ENCODE measurements at places on chromosomes 3 and 15. TPM values are rescaled to one million over a fixed set of nuclear protein-coding genes. Genes with fewer than 3 reads are reported as not detected.

DNA sequence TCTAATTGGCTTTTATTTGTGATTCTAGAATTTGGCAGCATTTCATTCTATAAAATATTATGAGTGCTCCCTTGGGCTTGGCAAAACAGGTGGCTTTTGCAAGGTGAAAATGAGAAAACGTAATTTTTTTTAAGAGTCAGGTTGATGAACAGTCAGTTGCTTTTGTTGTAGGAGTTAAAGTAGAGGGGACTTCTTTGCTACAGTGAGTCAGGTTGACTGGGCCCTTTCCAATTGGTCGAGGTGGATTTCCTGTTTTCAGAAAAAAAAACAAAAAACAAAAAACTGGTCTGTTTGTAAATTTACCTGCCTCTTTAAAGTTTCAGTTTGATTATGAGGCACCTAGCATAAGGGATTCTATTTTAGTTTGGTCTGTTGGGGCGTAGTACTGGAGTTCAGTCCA lies 1469.4 kb upstream of the GBE1 start:
- DNase-seq: no peak

DNA sequence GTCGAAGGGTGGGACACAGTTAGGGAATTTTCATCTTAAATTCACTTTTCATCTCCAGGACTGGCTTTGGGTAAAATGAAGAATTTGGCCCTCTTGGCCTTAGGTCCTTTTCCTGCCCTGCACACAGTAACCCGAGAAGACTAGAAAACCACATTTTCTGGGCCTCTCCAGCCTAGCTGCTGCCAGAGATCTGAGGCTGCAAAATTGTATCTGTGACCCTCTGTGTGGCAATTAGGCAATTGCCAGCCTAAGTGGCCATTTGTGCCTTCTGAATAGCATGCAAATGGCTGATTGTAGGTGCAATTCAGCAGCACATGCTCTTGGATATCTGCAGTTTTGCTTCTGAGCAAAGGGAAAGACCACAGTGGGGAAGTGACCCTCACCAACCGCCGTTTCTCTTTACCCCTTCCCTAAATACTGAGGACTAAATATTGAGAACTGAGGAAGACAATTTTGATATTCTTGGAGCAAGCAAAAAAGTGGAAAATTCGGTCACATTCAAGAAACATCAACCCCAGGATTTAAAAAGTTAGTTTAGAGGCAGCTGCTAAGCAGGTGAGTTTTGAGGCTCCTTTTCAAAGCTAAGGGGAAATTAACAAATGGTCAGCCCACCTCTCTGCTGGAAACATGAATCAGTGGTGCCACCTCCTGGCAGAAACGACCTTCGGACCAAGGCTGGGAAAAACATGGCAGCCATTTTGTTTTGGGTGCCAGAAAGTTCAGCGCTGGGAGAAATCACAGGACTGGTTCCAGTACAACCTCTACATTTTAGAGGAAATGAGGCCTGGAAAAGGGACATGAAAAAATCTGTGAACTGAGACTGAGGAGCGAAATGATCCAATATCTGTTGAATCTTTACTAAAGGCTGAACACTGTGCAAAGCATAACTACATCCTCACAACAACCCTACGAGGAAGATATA lies 56.6 kb upstream of the PRTG start:
- DNase-seq: no peak

RARRES1 gene
- 3.6 TPM for polyA plus RNA-seq

DNA sequence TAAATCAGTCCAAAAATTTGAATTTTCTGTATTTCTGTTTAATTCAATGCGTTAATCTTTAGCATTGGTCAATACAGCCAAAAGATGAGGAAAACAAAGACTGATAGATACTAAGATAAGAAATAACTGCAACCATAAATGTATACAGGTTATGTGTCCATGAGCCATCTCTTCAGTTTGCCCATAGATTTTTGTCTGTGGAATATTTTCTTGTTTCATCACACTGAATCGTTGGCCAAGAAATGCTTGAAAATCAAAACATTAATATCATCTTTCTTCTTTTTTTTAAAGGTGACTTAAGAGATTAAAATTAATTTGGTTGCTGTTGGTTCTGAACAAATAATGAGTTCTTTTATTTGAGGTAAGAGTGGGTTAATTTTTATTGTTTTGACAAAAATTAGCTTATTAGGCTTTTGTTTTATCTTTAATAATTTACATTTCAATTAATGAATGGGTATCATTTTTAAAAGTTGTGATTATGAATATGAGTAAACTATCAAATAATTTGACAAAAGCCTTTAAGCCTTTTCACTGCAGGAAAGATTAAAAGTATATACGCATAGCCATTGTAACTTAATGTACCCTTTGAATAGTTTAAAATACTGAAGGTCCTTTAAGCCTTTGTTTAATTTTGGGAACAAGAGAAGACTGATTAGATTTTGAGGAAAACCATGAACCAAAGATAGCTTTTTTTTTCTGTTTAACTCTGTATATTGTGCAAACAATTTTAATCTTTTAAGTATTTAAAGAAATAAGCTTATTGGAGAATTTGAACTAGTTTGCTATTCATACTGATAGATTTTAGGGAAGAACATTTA lies 14.7 kb upstream of the CHD2 start:
- DNase-seq: no peak

IGSF10 gene
- polyA plus RNA-seq: 0.88 TPM

ATP13A3 gene
- 26.6 TPM for polyA plus RNA-seq

- DNase-seq: no peak
Measured at GRCh38 chr15:84598993-84599392, 1.8 kb upstream of the ZSCAN2 start.

DNA sequence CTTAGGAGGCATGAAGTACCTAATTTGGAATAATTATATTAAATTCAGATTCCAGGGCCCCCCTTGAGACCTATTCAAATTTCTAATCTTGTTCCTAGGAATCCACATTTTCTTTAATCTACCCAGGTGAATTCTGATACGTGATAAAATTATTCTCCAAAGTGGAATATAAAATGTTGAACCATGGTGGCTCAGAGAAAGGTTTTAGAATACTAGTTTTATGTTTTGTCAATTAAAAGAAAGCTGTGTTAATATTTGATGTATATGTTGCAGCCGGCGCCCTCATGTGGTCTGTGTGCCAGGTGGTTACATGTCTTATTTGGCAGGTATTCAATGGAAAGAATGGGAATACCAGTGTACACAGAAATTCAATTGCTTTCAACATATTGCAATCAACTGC lies 321.8 kb downstream of the FEZF2 start:
- DNase-seq: no peak

- DNase-seq: peak; percentile 60
Measured at GRCh38 chr3:89571707-89572106, 464.3 kb downstream of the EPHA3 start.

- DNase-seq: no peak
Measured at GRCh38 chr15:74636984-74637383, 21.3 kb downstream of the CLK3 start.

ATP2B2 gene
- 0.08 TPM for polyA plus RNA-seq

Measured in heart left ventricle (tissue), 16 donors.